Keratinocyte (primary cell): ENCODE measurements at places on chromosomes 4 and X.

GRCh38 chr4:35526456-35526855 lies 717.9 kb downstream of the ARAP2 start:
- DNase-seq = no peak

DNA sequence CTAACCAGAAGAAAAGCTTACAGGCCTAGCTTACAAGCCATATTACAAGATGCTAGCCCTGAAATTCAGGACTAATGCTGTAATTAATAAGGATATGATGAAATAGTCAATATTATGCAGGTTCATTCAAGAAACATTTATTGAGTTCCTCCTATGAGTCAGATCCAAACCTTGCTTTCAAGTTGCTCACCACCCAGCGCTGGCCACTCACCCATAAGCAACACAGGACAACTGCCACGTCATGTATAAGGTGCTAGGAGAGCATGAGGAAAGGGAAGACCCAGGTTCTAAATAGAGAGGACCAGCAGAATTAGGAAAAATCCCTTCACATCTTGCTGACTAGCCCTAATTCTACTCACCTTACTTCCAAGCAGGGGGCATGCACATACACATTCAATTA lies 23.3 kb downstream of the MAML3 start:
- DNase-seq = peak; percentile 71

- DNase-seq = no peak
These were observed 6.3 kb downstream of the AFP start for GRCh38 chr4:73442275-73442674.

DNA sequence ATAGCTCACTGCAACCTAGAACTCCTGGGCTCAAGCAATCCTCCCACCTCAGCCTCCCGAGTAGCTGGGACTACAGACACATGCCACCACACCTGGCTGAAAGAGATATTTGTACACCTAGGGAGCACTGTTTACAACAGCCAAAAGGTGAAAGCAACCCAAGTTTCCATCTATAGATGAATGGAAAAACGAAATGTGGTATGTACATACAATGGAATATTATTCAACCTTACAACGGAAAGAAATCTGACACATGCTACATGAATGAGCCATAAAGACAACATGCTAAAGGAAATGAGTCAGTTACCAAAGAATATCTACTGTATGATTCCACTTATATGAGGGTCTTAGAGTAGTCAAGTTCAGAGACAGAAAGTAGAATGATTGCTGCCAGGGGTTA lies 52.2 kb downstream of the ABCG2 start:
- peak; percentile 15 for DNase-seq

GRCh38 chr4:9924750-9925149 lies 96.5 kb downstream of the SLC2A9 start:
- peak; percentile 92 for DNase-seq

GRCh38 chrX:54288277-54288676 lies 69.6 kb downstream of the WNK3 start:
- no peak for DNase-seq

DNA sequence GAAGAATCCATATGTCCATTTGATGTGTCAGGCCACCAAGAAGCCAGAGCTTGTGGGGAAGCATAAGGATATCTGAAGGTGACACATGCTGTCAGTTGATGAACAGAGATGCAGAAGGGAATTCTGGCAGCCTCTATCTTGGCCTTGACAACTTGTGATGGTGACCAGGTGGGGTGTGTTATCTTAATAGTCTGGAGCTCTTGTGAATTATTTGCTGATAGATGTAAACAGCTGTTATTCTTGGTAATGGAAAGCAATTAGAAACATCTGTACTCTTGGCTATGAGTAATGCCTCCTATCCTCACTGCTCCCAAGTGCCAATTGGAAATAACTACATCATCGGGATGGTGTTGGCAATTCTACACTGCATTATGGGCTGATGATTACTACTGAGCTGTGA lies 51.9 kb downstream of the NAA11 start:
- DNase-seq = no peak

- no peak for DNase-seq
These were observed 55.3 kb upstream of the ZFP42 start for GRCh38 chr4:187940299-187940698.

DNA sequence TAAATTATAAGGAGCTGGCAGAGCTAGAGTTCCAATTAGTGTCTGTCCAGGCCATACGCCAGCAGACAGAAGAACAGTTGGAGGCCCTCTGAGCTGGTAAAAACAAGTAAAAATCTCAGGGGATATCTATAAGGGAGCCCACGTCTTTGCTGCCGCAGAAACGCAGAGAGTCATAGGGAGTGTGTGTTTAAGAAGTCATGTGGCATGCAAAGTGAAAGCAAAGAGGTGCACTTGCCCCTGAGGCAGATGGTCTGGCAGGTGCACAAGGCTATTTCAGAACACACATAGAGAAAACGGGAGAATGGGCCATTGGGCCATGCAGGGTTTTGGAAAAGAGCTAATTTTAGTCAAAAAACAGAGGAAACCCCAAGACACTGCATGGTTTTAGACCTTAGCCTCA lies 92.7 kb downstream of the NAP1L3 start:
- DNase-seq = no peak

- no peak for DNase-seq
These were observed 54.7 kb downstream of the ANAPC10 start for GRCh38 chr4:145043306-145043705.

DNA sequence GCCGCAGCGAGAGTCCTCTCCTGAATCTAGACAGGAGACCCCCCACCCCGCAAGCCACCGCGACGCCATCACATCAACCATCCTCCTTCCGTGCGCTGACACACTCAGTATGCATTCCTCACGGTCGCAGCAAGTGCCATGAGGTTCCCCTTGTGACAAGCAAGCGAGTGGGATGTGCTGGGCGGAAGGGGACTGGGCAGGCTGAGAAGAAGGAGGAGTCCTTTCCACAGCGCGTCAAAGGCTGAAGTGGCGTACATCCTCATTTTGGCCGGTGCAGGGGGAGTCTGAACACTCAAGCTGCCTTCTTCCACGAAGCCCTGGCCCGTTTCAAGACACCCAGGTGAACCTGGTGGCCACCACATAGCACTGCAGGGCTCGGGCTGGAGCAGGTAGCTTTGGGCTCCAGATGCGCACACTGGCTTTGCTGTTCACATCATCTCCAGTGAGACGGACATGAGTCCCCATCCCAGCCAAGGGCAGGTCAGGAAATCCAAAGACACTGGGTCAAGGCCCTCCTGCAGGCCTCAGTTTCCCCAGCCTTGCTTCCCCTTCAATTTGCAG lies 30.4 kb downstream of the CCNQ start:
- no peak for DNase-seq
